ENCODE measurements at places on chromosomes 16 and 17. TPM values are rescaled to one million over a fixed set of nuclear protein-coding genes. Genes with fewer than 3 reads are reported as not detected.

Gene MBTPS1
- total RNA-seq = 99.3 TPM

Gene SOST
- not detected for total RNA-seq

Gene ASPHD1
- 72.8 TPM for total RNA-seq

Gene NXPH3
- 18.1 TPM for total RNA-seq

Gene CNGB1
- total RNA-seq = 11.8 TPM

All from dorsolateral prefrontal cortex (tissue), 122 donors.